ENCODE measurements at places on chromosomes 4 and X.

- no peak for DNase-seq
Measured at GRCh38 chrX:10769195-10769594, 148.8 kb upstream of the MID1 start.

DNA sequence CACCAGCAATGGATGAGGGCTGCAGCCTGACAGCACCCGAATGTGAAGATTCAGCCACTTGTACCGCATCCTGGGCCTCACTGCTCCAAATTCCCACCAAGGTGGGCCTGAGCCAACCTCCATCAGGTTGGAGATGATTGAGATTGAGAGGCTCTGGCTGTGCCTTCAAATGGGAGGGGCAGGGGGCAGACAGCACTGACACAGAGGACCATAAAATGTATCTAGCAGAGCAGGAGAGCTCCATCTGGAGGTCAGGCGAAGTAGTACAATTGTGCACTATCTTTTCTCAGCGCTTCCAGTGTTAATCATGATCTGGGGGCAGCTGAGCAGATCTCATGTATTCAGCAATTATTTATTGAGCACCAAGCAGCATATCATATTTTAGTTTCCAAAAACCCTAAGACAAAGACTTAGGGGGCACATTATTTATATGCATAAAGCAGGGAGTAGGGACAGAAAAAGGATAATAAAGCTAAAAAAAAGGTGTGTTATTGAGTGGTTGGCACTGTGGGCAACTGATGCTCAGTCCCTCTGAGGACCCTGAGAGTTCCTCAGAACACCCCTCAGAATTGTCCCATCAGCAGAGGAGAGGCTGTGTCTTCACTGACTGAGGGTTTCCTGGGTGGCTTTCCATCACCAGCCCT lies 31.6 kb upstream of the C1QTNF7 start:
- DNase-seq, result no peak

GRCh38 chr4:175927121-175927520 lies 115.1 kb upstream of the GPM6A start:
- DNase-seq, result no peak

DNA sequence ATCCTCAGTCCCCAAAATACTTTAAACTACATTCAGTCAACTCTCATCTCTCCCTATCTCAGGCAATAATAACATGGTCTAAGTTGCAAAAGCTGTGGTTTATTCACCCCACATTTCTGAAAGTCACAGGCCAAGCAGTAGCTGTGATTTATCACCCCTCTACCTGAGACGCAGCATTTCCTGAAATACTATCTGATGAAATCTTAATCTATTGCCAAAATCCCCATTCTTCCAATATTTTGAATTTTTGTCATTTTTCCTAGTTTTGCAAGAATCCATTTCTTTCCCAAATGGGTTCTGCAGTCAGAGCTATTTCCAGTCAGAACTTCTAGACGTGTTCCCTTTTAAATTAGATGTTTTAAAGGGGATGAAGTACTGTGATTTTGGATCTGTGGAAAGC lies 148.3 kb downstream of the BANK1 start:
- no peak for DNase-seq

GRCh38 chr4:188658958-188659522 lies 519.8 kb downstream of the TRIML1 start:
- no peak for DNase-seq

GRCh38 chr4:146053891-146054290 lies 115.3 kb upstream of the ZNF827 start:
- no peak for DNase-seq

- no peak for DNase-seq
Measured at GRCh38 chr4:54877006-54877405, 219.2 kb downstream of the KIT start.

GRCh38 chr4:82957045-82957444 lies 53.6 kb downstream of the LIN54 start:
- no peak for DNase-seq

DNA sequence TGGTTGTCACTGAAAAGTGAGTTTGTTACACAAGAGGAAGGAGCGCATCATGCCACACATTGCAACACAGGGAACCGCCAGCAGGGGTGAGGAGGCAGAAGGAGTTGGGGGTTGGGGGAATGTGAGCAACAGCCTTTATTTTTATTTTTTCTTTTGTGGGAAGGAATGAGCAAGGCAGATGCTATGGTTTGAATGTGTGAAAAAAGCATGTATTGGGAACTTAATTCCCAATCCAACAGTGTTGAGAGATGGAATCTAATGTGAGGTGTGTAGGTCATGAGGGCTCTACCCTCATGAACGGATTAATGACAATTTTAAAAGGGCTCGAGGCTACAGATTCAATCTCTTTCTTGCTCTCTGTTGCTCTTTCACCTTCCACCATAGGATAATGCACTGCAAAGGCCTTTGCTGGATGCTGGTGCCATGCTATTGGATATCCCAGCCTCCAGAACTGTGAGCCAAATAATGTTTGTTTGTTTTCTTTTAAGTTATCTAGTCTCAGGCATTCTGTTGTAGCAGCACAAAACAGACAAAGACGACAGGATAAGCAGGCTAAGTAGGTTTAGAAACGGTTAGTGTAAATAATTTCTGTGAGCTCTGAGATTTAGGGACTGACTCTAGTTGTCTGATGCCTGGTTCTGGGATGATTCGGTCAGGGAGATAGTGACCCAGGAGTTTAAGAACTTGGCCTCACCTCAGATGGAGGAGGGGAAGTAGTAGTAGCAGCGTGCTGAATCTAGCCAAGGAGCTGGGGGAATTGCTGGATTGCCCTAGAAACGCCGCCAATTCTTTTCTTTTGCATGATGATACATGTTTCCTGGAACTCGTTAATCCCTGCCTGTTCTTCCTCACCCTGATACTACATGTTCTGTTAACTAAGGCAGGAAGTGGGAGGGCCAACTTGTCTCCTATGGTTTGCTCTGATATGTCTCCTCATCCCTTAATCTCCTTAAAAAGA lies 156.6 kb upstream of the CTSO start:
- DNase-seq, result no peak

GRCh38 chr4:146957237-146957636 lies 11.6 kb upstream of the TTC29 start:
- no peak for DNase-seq

DNA sequence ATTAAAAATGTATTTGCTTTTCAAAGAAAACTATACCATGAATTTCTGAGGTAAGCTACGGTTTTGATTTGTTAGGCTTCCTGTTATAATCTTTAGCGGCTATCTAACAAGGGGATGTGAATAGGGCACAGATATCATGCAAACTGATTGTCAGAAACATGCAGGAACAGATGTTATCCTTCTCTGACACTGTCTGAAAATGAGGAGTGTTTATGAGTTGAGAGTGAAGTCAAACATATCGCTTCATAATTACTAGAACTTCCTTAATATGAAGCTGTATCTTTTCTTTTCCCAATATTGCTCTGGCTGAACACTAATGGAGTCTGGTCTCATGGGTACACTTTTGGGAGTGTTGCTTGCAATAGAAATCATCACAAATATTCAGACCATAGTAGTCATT lies 16.3 kb upstream of the SULT1B1 start:
- DNase-seq, result no peak

DNA sequence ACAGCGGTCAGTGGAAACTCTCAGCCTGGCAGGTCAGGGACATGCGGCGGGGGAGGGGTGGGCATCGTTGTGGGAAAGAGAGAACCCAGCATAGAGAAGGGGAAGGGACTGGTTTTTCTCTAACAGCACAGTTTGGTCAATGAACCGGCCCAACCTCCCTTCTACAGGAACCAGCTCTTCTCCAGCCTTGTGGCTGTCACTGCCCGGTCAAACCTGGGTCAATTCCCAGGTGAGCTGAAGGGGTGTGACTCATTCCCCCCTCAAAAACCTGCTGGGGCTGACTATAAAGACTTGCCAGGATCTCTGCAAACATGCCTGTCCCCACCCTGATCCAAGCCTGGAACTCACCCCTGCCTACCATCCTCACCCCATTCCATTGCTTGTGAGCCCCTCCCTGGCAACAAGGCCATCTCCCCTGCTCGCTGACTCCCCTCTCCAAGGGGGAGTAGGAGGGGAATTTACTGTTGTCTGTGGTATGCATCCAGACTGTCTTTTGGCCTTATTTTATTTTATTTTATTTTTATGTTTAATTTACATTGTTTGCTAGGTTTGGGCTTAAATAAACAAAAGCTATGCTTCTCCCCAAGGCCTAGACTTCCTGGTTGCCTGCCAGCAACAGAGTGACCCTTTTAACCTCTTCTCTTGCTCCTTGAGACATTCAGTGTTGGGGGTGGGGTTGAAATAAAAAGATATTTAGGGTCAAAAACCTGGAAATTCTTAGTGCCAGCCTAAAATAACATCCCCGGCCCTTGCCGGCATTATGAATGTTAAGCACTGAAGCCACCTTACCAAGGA lies 49.6 kb downstream of the TSC22D3 start:
- no peak for DNase-seq

- DNase-seq, result no peak
Measured at GRCh38 chr4:7487502-7487901, 52.8 kb upstream of the PSAPL1 start.

- DNase-seq, result no peak
Measured at GRCh38 chr4:120692964-120693363, 229.6 kb downstream of the PRDM5 start.

- no peak for DNase-seq
Measured at GRCh38 chrX:94655180-94655579, 981.2 kb downstream of the FAM133A start.

DNA sequence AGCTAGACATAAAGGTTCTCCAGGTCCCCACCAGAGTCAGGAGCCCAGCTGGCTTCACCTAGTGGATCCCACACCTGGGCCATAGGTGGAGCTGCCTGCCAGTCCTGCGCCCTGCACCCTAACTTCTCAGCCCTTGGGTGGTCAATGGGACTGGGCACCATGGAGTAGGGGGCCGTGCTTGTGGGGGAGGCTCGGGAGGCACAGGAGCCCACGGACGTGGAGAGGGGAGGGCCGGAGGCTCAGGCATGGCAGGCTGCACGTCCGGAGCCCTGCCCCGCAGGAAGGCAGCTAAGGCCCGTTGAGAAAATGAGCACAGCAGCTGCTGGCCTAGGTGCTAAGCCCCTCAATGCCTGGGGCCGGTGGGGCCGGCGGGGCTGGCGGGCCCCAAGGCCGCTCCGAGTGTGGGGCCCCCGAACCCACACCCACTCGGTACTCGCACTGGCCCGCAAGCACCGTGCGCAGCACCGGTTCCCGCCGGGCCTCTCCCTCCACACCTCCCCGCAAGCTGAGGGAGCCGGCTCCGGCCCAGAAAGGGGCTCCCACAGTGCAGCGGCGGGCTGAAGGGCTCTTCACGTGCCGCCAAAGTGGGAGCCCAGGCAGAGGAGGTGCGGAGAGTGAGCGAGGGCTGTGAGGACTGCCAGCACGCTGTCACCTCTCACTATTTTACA lies 291.1 kb downstream of the KLHL4 start:
- DNase-seq, result no peak

DNA sequence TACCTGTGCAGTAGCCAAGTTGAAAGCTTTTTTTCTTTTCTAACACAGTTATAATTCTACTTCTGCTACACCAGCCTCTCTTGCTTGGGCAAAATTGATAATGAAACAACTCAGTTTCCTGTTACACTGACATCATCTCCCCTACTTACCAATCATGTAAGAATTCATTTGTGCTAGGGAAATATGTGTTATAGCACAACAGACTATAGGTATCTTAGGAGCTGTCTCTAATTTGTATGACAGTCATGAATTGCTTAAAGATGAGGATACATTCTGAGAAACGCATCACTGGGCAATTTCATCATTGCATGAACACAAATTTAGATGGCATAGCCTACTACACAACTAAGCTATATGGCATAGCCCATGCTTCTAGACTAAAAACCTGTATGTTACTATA lies 246.3 kb upstream of the ANKRD50 start:
- DNase-seq, result no peak

- no peak for DNase-seq
Measured at GRCh38 chrX:81201071-81201470, 642 bp downstream of the HMGN5 start.

- no peak for DNase-seq
Measured at GRCh38 chrX:56309881-56310280, 77.7 kb downstream of the KLF8 start.

- no peak for DNase-seq
Measured at GRCh38 chr4:36310793-36311192, 29.4 kb downstream of the DTHD1 start.

GRCh38 chr4:104944596-104944995 lies 202.1 kb upstream of the TET2 start:
- DNase-seq, result no peak

GRCh38 chrX:155218777-155219176 lies 2.5 kb downstream of the VBP1 start:
- no peak for DNase-seq

GRCh38 chr4:142121448-142122350 lies 485.3 kb downstream of the IL15 start:
- DNase-seq, result no peak

GRCh38 chr4:128907981-128908380 lies 98.5 kb downstream of the JADE1 start:
- DNase-seq, result no peak

DNA sequence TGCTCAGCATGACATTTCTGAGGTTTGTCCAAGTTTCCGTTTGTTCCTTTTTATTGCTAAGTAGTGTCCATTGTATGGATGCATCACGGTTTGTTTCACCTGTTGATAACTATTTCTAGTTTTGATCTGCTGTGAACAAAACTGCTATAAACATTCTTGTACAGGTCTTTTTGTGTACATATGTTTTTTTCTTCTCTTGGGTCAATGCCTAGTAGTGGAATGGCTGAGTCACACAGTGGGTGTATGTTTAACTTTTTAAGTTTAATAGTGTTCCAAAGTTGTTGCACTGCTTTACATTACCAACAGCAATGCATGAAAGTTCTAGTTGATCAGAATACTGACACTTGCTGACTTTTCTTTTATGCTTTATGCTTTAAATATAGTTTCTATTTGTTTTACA lies 76.7 kb downstream of the MAOB start:
- no peak for DNase-seq

DNA sequence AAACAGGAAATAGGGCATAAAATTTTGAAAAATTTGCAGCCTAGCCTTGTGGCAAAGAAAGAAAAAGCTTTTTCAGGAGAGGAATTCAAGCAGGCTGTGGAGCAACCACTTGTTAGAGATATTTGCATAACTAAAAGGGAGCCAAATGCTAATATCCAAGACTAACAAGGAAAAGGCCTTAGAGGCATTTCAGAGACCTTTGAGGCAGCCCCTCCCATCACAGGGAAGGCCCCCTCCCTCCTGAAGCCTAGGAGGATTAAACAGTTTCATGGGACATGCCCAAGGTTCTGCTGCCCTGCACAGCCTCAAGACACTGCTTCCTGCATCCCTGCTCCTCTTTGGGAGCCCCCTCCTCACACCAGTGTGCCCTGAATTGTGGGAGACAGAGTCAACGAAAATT lies 275.4 kb upstream of the SFRP2 start:
- DNase-seq, result no peak

- no peak for DNase-seq
Measured at GRCh38 chr4:42925921-42926320, 33.4 kb downstream of the GRXCR1 start.

DNA sequence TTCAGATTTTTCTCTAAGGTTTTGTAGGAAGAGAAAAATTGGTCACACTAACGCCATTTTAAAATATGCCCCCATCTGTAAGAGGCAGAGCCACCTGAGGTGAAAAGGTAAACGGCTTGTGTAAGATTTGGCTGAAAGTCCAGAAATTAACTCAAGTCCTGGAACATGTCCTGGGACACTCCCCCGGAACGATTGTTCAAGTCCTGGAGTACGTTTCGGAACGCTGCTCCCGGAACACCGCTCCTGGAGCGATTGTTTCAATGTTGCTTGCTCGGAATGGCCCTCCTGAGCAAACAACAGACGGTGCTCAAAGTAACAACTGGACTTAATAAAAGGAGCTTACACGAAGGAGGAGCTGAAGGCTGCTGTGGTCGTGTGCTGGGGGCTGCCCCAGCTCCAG lies 796.5 kb upstream of the SLIT2 start:
- no peak for DNase-seq

GRCh38 chr4:11743236-11743635 lies 314.5 kb upstream of the HS3ST1 start:
- no peak for DNase-seq
